ENCODE measurements at places on chromosomes 13 and 19.

GRCh38 chr13:20738616-20739015 is 35.1 kb downstream of the IL17D start:
- DNase-seq: no peak

DNA sequence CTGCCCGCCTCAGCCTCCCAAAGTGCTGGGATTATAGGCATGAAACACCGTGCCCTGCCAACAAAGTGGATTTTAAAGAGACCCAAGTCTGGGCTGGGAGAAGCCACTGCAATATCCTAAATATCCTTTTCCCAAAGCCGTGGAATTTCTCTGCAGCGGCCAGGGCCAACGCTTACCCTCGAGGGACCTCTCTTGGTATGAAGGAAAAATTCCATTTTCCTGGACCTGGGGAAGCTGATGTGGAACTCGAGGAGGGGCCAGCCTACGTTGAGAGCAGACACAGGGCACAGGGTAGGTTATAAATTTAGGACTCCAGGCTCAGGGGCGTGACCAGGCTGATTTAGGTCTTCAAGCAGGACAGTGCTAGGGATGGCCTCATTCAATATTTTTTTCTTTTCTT is 17.7 kb upstream of the UPF1 start:
- no peak for DNase-seq

- no peak for DNase-seq
Measured at GRCh38 chr19:35306473-35307246, 14.7 kb downstream of the MAG start.

DNA sequence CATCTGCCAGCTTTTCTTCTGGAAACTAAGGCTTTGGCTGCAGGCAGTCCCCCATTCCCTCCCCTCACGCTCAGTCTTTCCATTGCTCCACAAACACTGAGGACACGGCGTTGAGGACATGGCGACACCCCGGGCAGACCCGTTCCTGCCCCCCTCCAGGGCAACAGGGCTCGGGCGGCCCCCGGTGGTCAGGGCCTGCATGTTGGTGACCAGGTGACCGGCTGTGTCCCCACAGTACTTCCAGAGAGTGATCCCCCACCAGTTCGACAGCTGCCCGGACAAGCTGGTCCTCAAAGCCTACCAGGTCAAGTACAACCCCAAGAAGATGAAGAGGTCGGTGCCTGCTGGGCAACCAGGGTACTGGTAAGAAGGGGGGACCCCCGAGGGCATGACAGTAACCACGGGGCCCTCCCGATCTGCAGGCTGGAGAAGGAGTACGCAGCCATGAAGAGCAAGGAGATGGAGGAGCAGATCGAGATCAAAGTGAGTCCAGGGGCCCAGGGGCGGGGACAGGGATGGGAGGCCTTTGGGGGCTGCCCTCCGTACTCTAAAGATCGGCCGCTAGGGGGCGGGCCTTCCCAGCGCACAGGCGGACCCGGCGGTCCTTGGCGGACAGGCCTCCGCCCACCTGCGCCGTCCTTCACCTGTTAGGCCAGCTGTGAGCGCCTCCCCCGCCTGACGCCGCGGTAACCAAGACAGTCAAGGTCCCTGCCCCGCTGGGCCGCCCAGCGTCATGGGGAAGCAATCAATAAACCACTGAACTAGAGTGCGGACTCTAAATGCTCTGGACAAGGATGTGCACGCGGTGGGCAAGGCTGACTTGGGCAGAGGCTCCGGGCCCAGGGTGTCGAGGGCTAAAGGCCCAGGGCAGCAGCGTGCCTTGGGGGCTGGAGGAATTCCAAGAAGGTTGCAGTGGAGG is 21.1 kb downstream of the PRR36 start:
- DNase-seq: no peak

- no peak for DNase-seq
Measured at GRCh38 chr13:97028441-97029299, 34.4 kb upstream of the OXGR1 start.

GRCh38 chr13:21235174-21235573 is 58.7 kb downstream of the MRPL57 start:
- no peak for DNase-seq
